ENCODE measurements at places on chromosomes 1 and 21.

GRCh38 chr1:29829448-29830344 lies 593.4 kb downstream of the PTPRU start:
- H3K4me1 ChIP-seq: no peaks in the 10 kb centered on the region
- no peak for DNase-seq
- H3K27me3 ChIP-seq: peaks cover 2% of the 10 kb centered on the region
- no peaks in the 10 kb centered on the region for H3K36me3 ChIP-seq
- H3K4me3 ChIP-seq: no peak overlapping the region

- DNase-seq: no peak
- H3K4me1 ChIP-seq: peaks cover 9% of the 10 kb centered on the region
- H3K27ac ChIP-seq: no peak overlapping the region
- H3K4me3 ChIP-seq: no peak overlapping the region
Observed at GRCh38 chr1:168379104-168379860, 98.6 kb downstream of the TBX19 start.

DNA sequence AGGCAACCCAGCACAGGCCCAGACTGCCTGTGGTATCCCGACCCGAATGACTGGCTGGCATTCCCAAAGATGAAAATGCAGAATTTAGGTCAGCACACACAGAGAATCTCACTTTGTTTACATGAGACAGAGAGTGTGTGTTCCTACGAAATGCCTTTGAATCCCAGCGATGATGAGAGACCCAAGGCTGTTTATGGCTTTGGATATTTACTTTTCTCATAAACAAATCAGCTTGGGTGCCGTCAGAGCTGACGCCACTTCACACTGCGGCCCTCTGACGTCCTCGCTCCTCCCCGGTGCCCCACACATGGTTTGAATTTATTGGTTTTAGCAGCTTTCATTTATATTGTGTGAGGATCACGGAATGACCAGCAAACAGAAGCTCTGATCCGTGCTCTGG lies 18.7 kb downstream of the TRABD2B start:
- H3K27ac ChIP-seq: no peak overlapping the region
- no peak overlapping the region for H3K4me3 ChIP-seq
- no peaks in the 10 kb centered on the region for H3K4me1 ChIP-seq
- no peaks in the 10 kb centered on the region for H3K36me3 ChIP-seq

DNA sequence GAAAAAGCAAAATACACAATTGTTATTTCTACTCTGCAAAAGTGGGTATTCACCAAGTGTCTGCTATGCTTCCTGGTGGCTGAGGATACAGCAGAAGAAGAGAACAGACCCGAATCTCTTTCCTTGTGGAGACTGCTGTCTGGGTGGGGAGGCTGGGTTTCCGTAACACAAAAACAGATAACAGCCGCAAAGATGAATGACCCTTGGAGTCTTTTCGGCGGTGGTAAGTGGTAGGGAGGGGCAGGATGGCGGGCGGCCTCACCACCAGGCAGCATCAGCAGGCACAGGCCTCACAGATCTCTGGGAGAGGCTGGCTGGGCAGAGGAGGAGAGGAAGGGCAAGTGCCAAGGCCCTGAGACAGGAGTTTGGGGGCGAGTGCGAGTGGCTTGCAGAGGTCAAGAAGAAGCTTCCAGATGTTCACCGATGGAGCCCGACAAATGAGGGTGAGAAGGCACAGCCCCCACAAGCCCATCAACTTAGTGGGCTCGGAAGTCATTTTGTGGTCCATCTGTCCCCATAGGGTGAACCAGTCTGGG lies 164.2 kb downstream of the RHOU start:
- H3K27me3 ChIP-seq: no peaks in the 10 kb centered on the region
- no peak for DNase-seq
- H3K27ac ChIP-seq: no peak overlapping the region
- peaks cover 12% of the 10 kb centered on the region for H3K4me1 ChIP-seq

DNA sequence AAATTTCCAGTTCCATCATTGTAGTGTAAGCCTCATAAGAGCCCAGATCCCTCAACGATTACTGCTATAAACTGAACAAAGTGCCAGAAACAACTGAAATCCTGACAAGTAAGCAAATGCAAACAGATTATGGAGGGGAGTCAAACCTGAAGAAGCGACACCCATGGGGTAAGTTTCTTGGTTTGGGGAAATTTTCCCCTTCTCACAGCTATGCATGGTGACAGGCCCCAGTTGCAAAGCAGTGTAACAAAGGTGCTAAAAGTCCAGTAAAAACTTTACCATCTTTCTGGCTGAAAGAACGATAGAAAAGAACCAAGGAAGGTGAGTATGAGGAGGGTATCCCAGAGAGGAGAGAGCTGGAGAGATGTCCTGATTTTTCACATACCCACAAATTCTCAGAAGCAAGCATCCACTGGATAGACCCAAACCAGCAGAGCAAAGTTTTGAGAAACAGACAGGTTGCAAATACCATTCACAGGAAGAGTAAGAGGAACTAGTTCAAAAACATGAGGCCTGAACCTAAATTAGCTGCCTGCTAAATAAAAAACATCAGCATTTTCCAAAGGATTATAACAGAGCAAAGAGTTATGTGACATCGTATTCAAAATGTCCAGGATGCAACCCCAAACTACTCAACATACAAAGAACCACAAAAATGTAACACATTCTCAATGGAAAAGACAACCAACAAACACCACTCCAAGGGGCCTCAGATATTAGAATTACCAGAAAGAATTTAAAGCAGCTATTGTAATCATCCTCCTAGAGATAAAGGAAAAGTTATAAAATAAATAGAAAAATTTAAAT lies 14.5 kb downstream of the SCYL3 start:
- H3K4me3 ChIP-seq: no peak overlapping the region
- H3K36me3 ChIP-seq: peaks cover 44% of the 10 kb centered on the region
- H3K4me1 ChIP-seq: peaks cover 52% of the 10 kb centered on the region
- no peak for DNase-seq
- no peaks in the 10 kb centered on the region for H3K27me3 ChIP-seq
- no peak overlapping the region for H3K27ac ChIP-seq

GRCh38 chr21:36245649-36246048 lies 74.3 kb upstream of the MORC3 start:
- peaks cover 16% of the 10 kb centered on the region for H3K36me3 ChIP-seq
- H3K4me3 ChIP-seq: no peak overlapping the region
- DNase-seq: no peak
- H3K27me3 ChIP-seq: no peaks in the 10 kb centered on the region

GRCh38 chr1:44640200-44640853 lies 34.0 kb downstream of the TMEM53 start:
- H3K27me3 ChIP-seq: no peaks in the 10 kb centered on the region
- H3K27ac ChIP-seq: no peak overlapping the region
- H3K4me3 ChIP-seq: no peak overlapping the region
- H3K4me1 ChIP-seq: peaks cover 21% of the 10 kb centered on the region

- no peaks in the 10 kb centered on the region for H3K4me1 ChIP-seq
- no peaks in the 10 kb centered on the region for H3K36me3 ChIP-seq
- H3K27ac ChIP-seq: no peak overlapping the region
- H3K27me3 ChIP-seq: peaks cover 12% of the 10 kb centered on the region
- no peak for DNase-seq
Observed at GRCh38 chr1:34917017-34917416, 12.4 kb downstream of the DLGAP3 start.

Measured in HFFc6 (cell line).